ENCODE measurements at places on chromosomes 3 and 15.

DNA sequence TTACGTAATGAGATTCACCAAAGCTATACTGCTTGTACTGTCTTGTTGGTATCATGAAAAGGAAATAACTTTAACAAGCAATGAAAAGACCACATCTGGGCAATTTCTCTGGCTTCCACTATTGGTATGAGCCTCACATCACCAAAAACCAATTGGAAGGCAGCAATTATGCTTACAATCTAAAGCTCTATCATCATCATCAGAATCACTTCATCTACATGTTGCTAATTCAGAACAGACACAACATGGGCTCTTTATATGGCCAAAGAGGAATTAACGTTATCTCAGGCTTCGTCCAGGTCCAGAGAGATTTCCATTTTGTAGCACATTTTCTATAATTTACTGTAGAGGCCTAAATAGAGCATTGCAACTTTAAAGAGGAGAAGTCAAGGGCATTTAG lies 36.6 kb upstream of the SLCO3A1 start:
- no peaks in the 10 kb centered on the region for H3K36me3 ChIP-seq
- no peak overlapping the region for H3K4me3 ChIP-seq
- H3K27me3 ChIP-seq: no peaks in the 10 kb centered on the region
- no peak for DNase-seq

DNA sequence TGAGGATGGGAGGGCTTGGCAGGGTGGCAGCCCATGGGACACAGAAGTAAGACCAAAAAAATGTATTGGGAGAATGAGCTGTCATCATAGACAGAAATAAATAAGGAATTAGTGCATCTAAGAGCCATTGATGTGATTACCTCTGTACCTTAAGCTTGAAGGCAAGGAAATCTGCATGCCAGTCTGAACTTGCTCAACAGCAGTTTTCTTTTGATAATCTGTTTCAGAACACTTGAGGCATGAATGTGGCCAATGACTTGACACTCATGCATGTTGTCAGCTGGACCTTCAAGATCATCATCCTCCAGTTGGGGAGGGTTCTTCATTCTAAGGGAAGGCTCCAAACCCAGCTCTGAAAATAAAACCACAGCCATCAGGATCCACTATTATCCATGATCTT lies 148.5 kb downstream of the DCLK3 start:
- H3K4me1 ChIP-seq: no peaks in the 10 kb centered on the region
- no peak overlapping the region for H3K27ac ChIP-seq
- no peaks in the 10 kb centered on the region for H3K27me3 ChIP-seq
- no peaks in the 10 kb centered on the region for H3K36me3 ChIP-seq
- H3K4me3 ChIP-seq: no peak overlapping the region

GRCh38 chr3:126895178-126896066 lies 87.5 kb upstream of the PLXNA1 start:
- no peak for DNase-seq
- H3K4me1 ChIP-seq: no peaks in the 10 kb centered on the region
- H3K36me3 ChIP-seq: no peaks in the 10 kb centered on the region
- H3K4me3 ChIP-seq: no peak overlapping the region

DNA sequence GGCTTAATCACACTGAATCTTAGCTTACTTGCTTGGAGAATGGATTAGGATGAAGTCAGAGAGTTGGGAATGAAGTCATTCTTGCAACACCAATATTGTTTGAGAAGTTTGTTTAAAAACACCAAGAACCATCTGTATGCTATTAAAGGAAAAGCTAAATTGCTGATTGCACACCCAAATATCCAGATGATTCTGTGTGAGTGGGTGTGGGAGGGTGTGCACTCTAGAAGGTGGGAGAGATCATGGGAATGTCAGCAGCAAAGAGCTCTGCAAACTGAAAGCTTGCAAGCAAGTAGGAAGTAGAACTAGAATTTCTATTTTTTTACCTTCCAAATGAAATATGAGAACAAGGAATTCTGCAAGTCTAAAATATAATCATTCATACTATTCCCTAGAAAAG lies 364.9 kb downstream of the NR2F2 start:
- no peaks in the 10 kb centered on the region for H3K4me1 ChIP-seq
- DNase-seq: no peak
- H3K4me3 ChIP-seq: no peak overlapping the region
- H3K36me3 ChIP-seq: no peaks in the 10 kb centered on the region

DNA sequence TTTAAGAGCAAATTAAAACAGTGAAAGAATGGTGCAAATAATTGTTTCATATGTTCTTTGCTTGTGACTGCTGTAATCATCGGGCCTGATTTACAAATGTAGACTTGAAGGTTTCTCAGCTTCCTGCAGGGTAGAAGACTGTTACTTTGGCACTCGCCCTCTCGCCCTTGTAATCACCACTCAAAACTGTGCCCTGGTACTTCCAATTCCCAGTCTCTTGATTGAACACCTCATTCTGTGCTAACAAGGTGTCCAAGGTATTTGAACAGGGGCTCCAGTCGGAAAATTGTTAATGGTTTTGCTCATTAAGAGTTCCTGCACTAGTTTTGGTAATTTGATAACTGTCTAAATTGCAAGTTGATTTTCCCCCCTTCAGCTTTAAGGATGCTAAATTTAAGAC lies 209.5 kb downstream of the ZIC1 start:
- no peak overlapping the region for H3K4me3 ChIP-seq
- no peaks in the 10 kb centered on the region for H3K27me3 ChIP-seq
- H3K36me3 ChIP-seq: no peaks in the 10 kb centered on the region
- H3K4me1 ChIP-seq: no peaks in the 10 kb centered on the region
- H3K27ac ChIP-seq: no peak overlapping the region

DNA sequence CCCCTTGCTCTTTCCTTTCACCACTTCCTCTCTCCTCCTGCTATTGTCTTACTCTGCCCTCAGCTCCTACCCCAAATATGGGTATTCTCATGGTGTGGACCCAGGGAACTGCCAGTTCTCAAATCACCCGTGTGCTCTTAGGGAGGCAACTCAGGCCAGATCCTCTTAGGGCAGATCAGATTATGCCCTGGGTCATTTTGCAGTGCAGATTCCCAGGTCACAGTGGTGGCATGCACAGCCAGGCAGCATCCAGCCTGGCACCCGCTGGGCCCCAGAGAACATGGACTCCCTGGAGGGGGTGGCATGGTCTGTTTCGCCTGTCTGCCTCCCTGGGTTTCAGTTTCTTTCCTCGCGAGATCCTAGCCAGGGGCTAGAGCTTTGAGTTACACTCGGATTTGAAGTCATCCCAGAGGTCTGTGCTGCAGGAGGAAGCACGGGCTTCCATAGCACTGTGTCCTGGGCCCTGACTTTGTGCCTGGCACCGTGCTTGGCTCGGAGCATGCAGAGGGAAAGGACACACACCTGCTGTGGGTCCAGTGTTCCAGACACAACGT lies 96.1 kb downstream of the TOP2B start:
- no peaks in the 10 kb centered on the region for H3K36me3 ChIP-seq
- H3K4me3 ChIP-seq: no peak overlapping the region
- no peak overlapping the region for H3K27ac ChIP-seq

GRCh38 chr3:16503191-16503776 lies 10.2 kb downstream of the RFTN1 start:
- peaks cover 9% of the 10 kb centered on the region for H3K4me1 ChIP-seq

GRCh38 chr3:195045481-195046210 lies 225.3 kb downstream of the XXYLT1 start:
- no peaks in the 10 kb centered on the region for H3K36me3 ChIP-seq
- no peaks in the 10 kb centered on the region for H3K27me3 ChIP-seq
- H3K27ac ChIP-seq: no peak overlapping the region
- no peak overlapping the region for H3K4me3 ChIP-seq

DNA sequence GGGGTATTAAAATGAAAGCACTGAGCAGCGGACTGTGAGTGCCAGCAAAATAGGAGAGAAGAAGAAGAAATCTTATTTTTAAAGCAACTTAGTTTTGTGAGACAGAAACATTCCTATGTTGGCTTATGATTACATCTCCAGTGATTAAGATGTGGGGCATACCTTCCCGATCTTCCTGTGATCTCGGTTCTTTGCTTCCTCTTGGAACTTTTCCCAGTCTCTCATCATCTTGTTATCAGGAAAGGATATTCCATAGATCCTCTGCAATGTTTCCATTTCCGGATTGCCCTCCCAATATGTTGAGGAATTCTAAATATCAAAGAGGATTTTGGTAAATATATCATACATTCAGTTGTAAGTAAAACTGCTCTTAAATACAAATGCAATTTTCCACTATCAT lies 22.2 kb downstream of the TARS3 start:
- H3K4me3 ChIP-seq: no peak overlapping the region
- H3K4me1 ChIP-seq: peaks cover 6% of the 10 kb centered on the region
- no peak for DNase-seq

- no peaks in the 10 kb centered on the region for H3K36me3 ChIP-seq
- no peak overlapping the region for H3K27ac ChIP-seq
- H3K27me3 ChIP-seq: no peaks in the 10 kb centered on the region
- H3K4me1 ChIP-seq: no peaks in the 10 kb centered on the region
These were observed 8.6 kb upstream of the CTNNB1 start for GRCh38 chr3:41190509-41191284.

DNA sequence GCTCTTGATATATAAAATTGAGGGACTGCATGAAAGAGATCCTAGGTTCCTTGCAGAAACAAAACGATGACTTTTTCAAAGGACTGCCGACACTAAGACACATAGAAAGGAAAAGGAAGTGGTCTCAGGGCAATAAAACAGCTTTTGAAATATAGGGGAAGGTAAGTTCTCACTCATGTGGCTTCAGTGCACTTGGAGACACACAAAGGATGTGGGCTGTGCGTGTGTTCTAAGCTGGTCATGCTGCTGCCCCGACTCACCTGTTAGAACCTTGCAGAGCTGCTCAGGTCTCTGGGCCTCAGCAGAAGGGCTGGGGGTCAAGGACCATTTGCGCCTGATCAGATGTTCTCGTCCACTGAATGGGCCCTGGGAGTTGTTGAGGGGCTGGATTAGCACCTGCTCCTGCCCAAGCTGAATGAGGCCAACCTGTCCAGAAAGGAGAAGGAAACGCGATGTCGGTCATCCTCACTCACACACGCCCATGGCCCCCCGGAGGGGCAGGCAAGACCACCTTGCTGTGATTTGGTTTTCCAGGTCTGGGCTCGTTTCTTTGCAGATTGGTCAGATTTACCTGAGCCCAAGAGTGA lies 11.1 kb downstream of the ADAMTS17 start:
- H3K4me3 ChIP-seq: peak overlapping the region; percentile 33
- H3K27me3 ChIP-seq: no peaks in the 10 kb centered on the region
- no peaks in the 10 kb centered on the region for H3K36me3 ChIP-seq
- DNase-seq: no peak
- H3K4me1 ChIP-seq: peaks cover 39% of the 10 kb centered on the region
- peak overlapping the region; percentile 35 for H3K27ac ChIP-seq

DNA sequence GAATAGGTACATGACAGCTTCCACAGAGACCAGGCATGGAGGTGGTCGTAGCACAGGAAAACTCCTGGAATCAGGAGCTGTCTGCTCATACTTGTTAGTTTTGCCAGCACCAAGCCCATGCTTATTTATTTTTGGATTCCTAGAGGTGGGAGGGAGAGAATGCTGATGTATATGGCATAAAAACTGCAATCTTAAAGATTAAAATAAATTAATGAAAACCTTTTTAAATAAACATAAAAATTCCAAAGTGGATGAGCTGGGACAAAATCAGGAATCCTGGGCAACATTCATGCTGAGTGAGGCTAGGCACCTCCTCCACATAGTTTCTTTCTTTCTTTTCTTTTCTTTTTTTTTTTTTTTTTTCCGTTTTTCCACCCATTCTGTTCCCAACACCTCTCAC lies 14.3 kb upstream of the BCL6 start:
- no peaks in the 10 kb centered on the region for H3K36me3 ChIP-seq
- no peaks in the 10 kb centered on the region for H3K4me1 ChIP-seq
- no peaks in the 10 kb centered on the region for H3K27me3 ChIP-seq
- H3K27ac ChIP-seq: no peak overlapping the region
- H3K4me3 ChIP-seq: no peak overlapping the region
- no peak for DNase-seq

GRCh38 chr15:71275566-71276335 lies 160.5 kb downstream of the THSD4 start:
- no peak overlapping the region for H3K4me3 ChIP-seq
- no peak for DNase-seq
- no peaks in the 10 kb centered on the region for H3K27me3 ChIP-seq
- H3K4me1 ChIP-seq: no peaks in the 10 kb centered on the region

DNA sequence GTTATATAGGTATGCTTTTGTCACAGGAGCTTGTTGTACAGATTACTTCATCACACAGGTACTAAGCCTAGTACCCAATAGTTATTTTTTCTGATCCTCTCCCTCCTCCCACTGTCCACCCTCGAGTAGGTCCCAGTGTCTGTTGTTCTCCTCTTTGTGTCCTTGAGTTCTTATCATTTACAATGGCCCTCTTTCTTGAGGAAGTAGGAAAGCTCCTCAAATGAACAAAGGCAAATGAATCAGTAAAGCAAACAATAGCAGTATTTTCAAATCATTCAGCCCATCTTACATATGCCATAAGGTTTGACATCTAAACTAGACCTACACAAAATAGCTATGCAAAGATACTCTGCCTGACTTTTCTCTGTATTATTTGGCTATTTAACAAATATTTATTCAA lies 211.5 kb downstream of the CDIN1 start:
- no peaks in the 10 kb centered on the region for H3K4me1 ChIP-seq
- H3K27me3 ChIP-seq: no peaks in the 10 kb centered on the region
- H3K27ac ChIP-seq: no peak overlapping the region
- no peak overlapping the region for H3K4me3 ChIP-seq
- no peak for DNase-seq
- H3K36me3 ChIP-seq: no peaks in the 10 kb centered on the region

DNA sequence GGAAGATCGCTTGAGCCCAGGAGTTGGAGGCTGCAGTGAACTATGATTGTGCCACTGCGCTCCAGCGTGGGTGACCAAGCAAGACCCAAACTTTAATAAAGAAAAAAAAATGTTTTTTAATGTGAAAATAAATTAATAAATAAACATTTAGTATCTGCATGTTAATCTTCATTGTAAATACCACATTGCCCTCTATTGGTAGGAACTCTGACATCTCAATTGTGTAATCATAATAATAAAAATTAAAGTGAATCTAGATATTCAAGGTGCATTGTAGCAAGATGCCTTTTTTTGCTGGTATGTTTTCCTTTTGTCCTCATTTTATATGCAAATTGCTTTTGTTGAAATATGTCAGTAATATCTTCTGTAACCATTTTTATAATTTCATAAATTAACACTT lies 95.0 kb upstream of the LIMD1 start:
- peaks cover 10% of the 10 kb centered on the region for H3K36me3 ChIP-seq
- H3K4me3 ChIP-seq: no peak overlapping the region
- H3K4me1 ChIP-seq: no peaks in the 10 kb centered on the region
- H3K27ac ChIP-seq: no peak overlapping the region
- no peak for DNase-seq
- H3K27me3 ChIP-seq: no peaks in the 10 kb centered on the region

GRCh38 chr3:99523431-99524127 lies 114.8 kb upstream of the COL8A1 start:
- no peaks in the 10 kb centered on the region for H3K27me3 ChIP-seq
- no peak overlapping the region for H3K27ac ChIP-seq
- no peaks in the 10 kb centered on the region for H3K4me1 ChIP-seq
- no peak overlapping the region for H3K4me3 ChIP-seq
- H3K36me3 ChIP-seq: no peaks in the 10 kb centered on the region
- no peak for DNase-seq

DNA sequence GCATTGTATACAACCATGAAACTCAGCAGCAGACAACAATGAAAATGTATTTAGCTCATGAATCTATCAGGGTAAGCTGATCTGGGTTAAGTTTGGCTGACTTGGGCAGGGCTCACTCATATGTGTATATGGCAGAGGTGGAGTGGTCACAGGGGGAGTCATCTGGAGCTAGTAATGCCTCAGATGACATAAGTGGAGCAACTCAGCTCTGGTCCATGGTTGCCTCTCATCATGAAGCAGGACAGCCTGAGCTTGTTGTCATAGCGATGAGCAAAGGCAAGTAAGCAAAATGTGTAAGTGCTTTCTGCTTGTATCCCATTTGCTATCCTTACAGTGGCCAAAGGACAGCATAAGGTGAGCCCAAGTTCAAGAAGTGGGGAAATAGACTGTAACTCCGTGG lies 64.5 kb downstream of the ALCAM start:
- no peak overlapping the region for H3K27ac ChIP-seq
- DNase-seq: no peak
- H3K4me1 ChIP-seq: no peaks in the 10 kb centered on the region
- H3K27me3 ChIP-seq: no peaks in the 10 kb centered on the region
- H3K36me3 ChIP-seq: no peaks in the 10 kb centered on the region
